ENCODE measurements at places on chromosomes 13 and 19.

DNA sequence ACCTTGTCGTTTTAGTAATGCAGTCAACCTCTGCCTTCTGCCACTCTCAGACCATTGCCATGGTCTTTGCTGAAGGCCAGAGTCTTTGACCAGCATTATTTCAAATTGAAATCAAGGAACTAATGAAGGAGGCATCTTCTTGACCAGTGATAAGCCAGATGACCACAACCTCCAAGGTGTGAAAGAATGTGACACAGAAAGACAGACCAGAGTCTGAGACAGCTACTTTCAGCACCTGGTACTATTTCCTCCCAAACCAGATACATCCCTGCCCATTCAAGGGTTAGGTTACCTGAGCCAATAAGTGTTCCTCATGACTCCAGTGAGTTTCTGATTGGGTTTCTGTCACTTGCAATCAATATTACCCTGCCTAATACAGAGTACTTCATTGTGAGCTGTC lies 20.3 kb upstream of the RNASEH2B start:
- no peak for DNase-seq

GRCh38 chr13:67075239-67075638 lies 154.9 kb downstream of the PCDH9 start:
- DNase-seq: no peak

DNA sequence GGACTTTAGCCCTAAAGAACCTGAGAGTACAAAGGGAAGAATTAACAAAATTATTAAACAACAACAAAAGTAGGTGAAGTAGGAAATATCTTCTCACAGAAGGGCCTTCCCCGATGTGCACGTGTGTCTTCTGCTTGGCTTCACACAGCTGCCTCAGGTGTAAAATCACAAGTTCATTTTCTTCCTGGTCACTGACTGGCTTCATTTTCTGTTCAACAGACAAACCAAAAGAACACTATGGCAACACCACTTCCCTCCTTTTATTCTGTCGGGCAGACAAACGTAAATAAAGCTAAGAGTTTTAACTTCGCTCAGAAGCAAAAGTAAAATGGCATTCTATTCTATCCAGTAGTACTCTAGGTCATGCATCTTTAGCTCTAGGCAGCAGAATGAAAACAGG lies 140.9 kb downstream of the TBC1D4 start:
- no peak for DNase-seq

DNA sequence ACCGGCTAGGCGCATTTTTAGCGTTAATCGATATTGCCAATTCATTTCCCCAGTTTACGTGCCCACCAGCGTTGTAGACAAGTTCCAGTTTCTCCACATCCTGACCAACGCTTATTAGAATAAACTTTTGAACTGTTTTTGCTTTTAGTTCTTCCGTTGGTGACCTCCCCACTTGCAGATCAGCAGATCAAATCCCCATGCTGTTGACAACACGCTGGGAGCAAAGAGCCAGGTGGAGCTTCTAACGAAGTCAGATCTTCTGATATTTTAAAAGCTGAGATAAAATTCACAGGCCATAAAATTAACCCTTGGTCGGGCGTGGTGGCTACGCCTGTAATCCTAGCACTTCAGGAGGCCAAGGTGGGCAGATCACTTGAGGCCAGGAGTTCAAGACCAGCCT lies 21.2 kb downstream of the RCN3 start:
- no peak for DNase-seq

DNA sequence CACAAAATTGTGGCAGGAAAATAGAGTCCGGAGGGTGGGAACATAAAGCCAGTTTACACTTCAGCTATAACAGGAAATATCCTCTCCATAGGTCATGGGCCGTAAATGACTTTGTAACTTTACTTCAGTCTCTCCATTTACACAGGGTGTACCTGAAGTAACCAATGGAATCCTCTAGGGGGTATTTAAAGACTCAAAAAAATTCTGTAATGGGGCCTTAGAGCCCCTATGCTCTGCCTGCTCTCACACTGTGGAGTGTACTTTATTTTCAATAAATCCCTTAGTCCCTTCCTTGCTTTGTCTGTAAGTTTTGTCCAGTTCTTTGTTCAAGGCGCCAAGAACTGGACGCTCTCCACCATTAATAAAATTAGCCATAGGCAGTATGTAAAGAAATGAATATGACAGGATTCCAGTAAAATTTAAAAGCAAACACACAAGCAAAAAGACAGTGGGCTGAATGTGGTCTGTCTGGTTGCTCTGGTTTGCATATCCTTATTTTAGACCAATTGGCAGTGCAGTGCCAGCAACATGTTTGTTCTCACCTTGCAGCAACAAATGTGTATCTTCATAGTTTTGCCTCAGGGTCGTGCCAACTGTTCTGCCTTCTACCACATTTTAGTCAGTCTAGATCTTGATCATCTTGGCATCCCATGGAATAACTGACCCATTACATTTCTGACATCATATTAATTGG lies 801.5 kb upstream of the SPRY2 start:
- DNase-seq: no peak

- DNase-seq: no peak
These were observed 32.7 kb upstream of the CYSLTR2 start for GRCh38 chr13:48621056-48621455.

DNA sequence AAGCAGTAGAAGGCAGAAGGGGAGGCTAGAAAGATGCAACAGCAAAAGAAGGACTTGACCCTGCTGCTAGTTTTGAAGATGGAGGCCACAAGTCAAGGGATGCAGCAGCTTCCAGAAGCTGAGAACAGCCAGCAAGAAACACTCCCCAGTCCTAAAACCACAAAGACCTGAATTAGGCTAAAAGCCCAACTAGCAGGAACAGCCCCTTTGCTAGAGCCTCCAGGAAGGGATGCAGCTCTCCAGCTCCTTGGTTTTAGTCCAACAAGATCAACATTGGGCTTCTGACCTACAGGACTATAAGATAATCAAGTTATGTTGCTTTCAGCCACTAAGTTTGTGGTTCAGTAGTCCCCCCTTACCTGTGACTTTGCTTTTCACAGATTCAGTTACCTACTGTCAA lies 10.5 kb upstream of the LATS2 start:
- DNase-seq: no peak

- no peak for DNase-seq
These were observed 147.2 kb downstream of the FLT1 start for GRCh38 chr13:28347456-28348371.

DNA sequence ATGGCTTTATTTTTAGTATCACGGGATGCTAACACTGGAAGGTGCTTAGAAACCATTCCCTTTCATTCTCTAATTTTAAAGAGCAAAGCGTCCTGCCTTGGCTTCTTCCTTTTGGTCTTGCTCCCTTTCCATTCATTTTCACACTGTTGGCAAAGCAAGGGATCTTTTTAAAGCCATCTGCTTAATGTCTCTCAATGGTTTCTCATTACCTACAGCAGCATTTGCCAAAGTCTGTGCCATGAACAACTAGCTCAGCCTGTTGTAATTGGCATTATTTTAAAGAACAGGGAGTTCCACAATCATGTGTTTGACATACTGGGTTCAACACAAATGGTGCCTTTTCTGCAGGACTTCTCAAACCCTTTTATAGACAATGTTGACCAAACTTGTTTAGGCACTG lies 444.3 kb downstream of the GPC6 start:
- DNase-seq: no peak

DNA sequence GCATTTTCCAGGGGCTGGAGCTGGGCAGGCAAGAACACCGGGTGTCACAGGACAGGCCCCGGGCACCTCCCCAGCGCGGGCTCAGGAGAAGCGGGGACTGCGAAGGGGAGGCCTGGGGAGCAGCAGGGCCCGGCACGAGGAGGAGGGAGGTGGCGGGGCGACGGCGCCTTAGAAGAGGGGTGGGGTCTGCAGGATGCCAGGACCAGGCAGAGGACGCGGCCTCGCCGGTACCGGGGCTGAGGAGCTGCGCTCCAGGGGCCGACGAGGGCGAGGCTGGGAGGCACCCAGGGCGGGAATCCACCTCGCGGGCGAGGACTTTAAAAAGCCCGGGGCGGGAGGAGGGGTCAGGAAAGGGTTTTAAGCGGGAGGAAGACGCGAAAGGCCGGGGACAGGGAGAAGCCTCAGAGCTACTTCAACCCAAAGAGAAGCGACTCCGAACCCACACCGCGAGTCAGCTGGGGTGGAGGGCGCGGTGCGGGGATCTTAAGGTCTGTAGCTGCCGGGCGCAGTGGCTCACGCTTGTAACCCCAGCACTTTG lies 665 bp downstream of the ZNF347 start:
- DNase-seq: peak; percentile 18

GRCh38 chr19:46271481-46272197 lies 25.2 kb upstream of the HIF3A start:
- DNase-seq: no peak

DNA sequence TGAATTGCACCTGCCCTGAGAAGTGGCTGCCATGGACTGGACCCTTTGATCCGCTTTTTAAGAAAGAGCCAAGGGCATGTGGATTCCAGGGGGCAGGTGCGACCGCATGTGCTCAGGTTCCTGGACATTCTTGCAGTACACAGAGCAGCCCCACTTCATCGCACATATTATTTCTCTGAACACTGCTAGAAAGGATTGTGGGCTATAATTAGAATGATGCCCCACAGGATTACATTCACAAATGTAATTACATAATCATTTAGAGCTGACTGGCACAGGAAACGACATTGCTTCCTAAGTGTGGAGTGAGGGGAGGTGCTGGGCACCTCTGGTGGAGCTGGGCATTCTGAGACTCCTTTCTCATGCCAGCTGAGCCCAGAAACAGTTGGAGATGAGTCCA lies 37.5 kb upstream of the VSTM2B start:
- no peak for DNase-seq

- no peak for DNase-seq
These were observed 14.0 kb downstream of the PLIN4 start for GRCh38 chr19:4504297-4504701.

DNA sequence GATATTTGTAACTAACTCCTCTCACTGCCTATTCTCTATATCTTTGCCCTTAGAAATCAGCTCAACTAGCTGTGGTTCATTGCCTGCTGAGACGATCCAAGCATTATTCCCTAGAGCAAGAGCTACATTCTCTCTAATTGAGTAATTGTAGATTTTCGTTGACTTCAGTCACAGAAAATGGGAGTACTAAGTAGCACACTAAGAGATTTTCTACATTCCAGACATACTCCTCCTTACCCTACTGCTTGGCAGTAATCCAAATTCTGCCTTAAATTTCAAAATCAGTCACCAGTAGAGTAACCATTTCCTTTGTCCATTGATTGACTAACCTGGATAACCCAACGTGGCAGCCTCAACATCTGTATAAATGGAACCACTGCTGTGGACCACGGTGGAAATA lies 1786.8 kb downstream of the SLITRK5 start:
- DNase-seq: no peak

DNA sequence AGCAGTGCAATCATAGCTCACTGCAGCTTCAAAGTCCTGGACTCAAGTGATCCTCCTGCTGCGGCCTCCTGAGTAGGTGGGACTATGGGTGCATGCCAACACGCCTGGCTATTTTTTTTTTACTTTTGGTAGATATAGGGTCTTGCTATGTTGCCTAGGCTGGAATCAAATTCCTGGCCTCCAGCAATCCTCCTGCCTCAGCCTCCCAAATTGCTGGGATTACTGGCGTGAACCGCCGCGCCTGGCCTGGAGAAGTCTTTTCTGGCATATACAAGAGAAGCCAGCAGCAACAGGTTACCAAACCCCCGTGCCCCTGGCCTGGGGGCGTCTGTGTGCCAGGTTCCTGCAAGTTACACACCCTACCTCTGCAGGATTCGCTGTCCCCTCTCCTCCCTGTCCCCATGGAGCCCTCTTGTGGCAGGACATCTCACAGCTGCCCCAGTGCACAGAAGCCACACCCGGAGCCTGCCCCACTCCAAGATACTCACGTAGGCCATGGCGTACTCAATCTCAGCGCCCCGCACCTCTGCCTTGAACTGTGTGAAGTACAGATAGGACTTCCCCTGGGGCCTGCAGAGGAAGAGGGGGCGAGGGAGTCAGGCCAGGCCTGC lies 9.9 kb downstream of the MYDGF start:
- no peak for DNase-seq

DNA sequence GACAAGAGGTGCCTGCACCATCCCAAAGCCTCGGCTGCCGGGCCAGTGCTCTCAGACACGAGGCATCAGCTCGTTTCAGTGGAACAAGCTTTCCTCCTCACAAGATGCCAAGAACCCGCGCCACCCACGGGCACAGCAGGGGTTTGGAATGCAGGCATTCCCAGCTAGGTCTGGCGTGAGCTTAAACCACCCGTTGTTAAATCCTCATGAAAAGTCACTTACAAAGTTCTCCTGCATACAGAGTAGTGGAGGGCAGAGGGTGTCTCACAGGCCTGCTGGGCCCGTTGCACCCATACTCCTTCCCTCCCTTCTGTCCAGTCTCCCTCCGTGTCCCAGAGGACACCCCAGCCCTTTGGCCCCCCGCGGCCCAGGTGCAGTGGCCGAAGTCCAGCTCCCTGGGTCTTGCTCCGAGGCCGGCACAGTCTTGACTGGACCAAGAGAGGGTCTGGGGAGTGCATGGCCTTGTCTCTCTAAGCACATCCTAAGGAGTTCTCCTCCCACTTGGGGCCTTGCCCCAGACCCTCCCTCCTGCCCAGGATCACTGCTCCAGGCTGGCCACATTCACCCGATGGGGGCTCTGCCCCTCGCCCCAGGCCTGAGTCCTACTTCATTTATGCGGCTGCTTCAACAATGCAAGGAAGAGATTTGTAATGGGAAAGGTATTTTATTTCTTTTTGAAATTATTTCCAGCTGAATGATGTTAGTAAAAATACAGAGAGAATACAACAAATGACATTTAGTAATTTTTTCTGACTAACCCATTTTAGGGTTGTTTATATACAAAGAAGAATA lies 35.2 kb upstream of the GRTP1 start:
- DNase-seq: no peak

GRCh38 chr19:5903056-5903623 lies 450 bp downstream of the NDUFA11 start:
- no peak for DNase-seq

DNA sequence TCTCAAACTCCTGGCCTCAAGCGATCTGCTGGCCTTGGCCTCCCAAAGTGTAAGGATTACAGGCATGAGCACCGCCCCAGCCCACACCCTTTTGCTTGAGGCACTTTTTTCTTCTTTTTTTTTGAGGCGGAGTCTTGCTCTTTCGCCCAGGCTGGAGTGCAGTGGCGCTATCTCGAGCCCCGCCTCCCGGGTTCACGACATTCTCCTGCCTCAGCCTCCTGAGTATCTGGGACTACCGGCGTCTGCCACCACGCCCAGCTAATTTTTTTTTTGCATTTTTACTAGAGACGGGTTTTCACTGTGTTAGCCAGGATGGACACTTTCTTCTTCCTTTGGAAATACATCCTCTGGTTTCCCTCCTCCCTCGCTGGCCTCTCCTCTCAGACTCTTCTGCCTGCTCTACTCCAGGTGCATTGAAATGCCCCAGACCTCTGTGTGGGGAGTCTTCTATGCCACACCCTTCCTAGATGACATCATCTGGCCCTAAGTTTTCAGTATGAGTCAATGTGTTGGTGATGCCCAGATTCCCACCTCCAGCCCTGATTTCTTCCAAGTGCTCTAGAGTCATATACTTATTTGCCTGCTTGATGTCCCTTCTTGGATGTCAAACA lies 20.7 kb upstream of the TPT1 start:
- no peak for DNase-seq

GRCh38 chr19:18999016-18999758 lies 34.1 kb downstream of the SUGP2 start:
- DNase-seq: no peak

- no peak for DNase-seq
These were observed 8.4 kb downstream of the AP1M1 start for GRCh38 chr19:16206046-16206605.

Measured in T-helper 1 cell (primary cell).